HL-60 (cell line): ENCODE measurements at places on chromosomes 1 and 21.

DNA sequence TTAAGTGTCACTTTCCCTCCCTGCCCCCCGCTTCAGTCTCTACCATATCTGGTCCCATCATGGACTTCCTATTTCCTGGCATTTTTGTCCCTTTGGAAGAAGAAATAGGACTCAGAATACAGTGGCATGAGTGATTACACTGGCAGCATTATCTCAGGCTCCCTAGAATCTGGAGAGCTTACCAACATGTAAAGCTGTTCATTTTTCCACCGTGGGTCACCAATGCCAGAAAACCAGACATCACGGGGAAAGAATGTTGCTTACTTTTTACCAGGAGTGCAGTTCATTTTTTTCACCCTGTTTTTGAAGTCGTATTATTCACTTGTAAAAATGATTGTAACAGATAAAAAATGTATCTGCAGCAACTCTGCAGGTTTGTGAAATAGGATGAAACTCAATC lies 44.8 kb downstream of the BACH1 start:
- no peak for DNase-seq

GRCh38 chr1:94590203-94591137 lies 48.9 kb upstream of the F3 start:
- DNase-seq, result no peak

GRCh38 chr1:19400192-19400611 lies 85.1 kb downstream of the CAPZB start:
- DNase-seq, result no peak

- no peak for DNase-seq
Observed at GRCh38 chr1:114144016-114144415, 9.7 kb downstream of the SYT6 start.

DNA sequence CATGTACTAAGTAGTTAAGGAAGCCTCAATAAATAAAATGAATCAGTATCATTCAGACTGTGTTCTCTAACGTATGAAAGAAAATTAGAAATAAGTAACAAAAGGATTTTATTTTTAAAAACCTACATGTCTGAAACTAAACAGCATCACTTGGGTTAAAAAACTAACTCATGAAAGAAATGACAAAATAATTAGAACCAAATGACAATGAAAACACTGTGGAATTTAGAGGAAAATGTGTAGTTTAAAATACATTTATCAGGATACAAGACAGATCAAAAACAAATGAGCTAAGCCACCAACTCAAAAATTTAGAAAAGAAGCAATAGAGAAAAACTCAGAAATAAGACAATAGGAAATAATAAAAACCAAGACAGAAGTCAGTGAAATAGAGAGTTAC lies 108.7 kb downstream of the TENT5C start:
- DNase-seq, result no peak

- no peak for DNase-seq
Observed at GRCh38 chr1:29746076-29746665, 509.8 kb downstream of the PTPRU start.

- DNase-seq, result no peak
Observed at GRCh38 chr1:186615332-186615731, 64.9 kb downstream of the PTGS2 start.

DNA sequence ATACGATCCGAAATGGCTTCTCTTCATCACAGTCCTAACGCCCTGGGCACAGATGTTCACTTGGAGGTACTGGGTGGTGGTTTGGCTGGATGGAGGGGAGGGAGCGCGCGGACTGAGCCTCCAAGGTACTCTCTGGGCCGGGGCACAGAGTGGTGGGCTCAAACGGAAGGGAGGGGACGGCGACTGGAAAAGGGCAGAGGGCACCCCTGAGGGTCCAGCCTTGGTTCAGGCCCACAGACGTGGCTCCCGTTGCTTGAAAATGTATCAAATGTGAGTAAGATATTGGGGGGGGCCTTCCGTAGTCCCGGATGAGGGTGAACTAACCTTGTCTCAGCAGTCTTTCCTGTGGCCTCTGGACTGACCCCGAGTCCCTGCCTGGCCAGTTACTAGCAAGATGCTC lies 463 bp downstream of the IL12RB2 start:
- no peak for DNase-seq

GRCh38 chr1:18997508-18997907 lies 41.0 kb upstream of the IFFO2 start:
- no peak for DNase-seq

DNA sequence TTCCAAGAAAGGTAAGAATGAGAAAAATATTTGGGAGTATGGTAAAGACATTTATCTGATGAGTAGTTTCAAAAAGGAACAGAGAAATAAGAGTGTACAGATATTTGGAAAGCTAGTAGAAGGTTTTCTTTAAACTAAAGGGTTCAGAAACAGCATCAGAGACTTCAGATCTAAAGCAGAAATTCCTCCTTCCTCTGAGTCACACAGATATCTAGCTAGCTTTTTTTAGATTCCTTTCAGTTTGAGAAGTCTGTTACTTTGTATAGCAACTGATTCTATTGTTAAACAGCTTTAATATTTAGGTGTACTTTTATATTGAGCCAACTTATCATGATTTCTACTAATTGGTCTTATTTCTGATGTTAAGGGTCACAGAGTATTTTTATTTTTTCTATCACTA lies 4.7 kb downstream of the AMY2B start:
- no peak for DNase-seq
